Gastrocnemius medialis (tissue), 4 donors: ENCODE measurements at places on chromosomes 13 and 19. TPM values are rescaled to one million over a fixed set of nuclear protein-coding genes. Genes with fewer than 3 reads are reported as not detected.

Gene DHPS
- total RNA-seq: 125 TPM

- peaks cover 38% of the 10 kb centered on the region for H3K4me1 ChIP-seq
- DNase-seq: peak; percentile 13
- no peak overlapping the region for H3K4me3 ChIP-seq
- no peaks in the 10 kb centered on the region for H3K36me3 ChIP-seq
Measured at GRCh38 chr19:576768-577438, 4.5 kb downstream of the BSG start.

Gene ELL
- 27.0 TPM for total RNA-seq

Gene TEX29
- not detected for total RNA-seq

GRCh38 chr13:71661921-71662320, 205.1 kb downstream of the DACH1 start:
- no peak overlapping the region for H3K27ac ChIP-seq
- no peaks in the 10 kb centered on the region for H3K4me1 ChIP-seq
- DNase-seq: no peak
- no peaks in the 10 kb centered on the region for H3K36me3 ChIP-seq

Gene CEACAM16
- total RNA-seq: not detected

DNA sequence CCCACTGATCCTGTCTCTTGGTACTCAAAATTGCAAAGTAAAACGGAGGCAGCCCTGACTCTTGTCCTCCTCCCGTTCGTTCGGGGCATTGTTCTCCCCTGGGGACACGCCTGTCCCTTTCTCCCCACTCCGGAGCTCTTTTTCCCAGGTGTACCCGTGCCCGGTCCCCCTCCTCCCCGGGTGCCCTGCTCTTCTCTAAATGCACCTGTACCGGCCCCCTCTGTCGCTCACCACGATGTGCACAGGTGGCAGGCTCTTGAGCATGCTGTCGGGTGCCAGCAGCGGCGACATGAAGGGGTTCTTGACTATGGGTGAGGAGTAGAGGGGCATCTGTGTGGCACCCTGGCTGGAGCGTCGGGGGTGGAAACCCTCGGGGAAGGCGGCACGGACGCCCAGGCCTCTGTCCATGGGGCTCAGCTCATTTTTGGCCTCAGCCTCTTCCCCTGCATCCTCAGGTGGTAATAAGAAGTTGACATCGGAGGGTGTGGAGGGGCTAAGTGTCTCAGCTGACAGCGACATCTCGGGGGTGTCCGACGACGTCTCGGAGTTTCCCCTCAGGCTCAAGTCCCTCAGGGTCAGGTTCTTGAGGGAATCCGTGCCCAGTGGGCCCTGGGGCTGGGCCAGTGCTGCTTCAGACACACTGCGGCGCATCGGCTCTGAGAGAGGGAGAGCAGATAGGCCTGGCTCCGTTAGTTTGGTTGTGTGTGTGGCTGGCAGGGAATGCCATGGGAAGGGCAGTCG, 12.4 kb upstream of the CNFN start:
- peaks cover 16% of the 10 kb centered on the region for H3K4me1 ChIP-seq
- no peak for DNase-seq
- H3K27me3 ChIP-seq: no peaks in the 10 kb centered on the region
- H3K27ac ChIP-seq: peak overlapping the region; percentile 57
- peak overlapping the region; percentile 68 for H3K4me3 ChIP-seq
- H3K36me3 ChIP-seq: no peaks in the 10 kb centered on the region

Gene ZNF266
- total RNA-seq: 3.7 TPM

Gene NKG7
- 0.73 TPM for total RNA-seq

DNA sequence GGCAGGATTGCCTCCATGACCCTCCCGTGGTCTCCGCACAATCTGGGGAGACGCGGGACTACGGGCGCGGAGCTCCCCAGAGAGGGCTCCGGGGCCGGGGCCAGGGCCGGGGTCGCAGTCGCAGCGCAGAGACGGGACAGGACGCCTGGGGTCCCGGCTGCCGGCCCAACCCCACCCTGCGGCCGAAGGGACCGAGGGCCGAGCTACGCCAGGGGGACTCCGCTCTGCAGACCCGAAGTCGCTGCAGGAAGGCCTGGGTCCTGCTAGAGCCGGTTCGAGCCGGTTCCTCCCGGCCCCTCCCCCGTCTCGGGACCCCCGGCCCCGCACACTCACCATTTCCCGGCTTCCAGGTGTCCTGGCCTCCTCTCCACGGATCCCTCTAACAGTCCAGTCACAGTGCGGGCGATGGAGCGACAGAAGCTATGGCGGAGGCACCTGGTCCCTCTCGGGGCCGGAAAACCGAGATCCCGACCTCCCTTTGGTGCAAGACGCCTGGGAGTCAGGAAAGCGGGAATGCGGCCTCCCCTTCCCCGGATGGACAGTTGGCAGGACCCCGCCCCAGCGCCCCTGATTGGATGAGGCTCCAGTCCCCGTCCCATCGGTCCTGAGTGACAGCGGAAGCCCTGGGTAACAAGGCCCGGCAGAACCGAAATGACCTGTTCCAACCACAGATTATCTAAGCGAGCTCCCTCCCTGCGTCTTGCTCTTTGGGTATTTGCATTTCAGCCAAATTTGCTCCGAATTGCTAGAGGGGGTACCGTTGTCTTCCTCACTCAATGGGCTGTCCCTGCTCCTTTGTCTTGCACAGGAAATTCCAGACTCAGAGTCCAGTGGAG, at the start of gene ZNF625:
Gene ZNF625, minus strand, starts transcription at position 512 of the 836 bp plus-strand sequence. Its CDS starts 176 bp downstream, at position 336.
- H3K27ac ChIP-seq: peak within 1 kb of the TSS; percentile 71
- peak within 1 kb of the TSS; percentile 67 for H3K4me3 ChIP-seq
- H3K27me3 ChIP-seq: peaks cover 30% of the 10 kb centered on the region
- DNase-seq: peak; percentile 57
- no peaks in the 10 kb centered on the region for H3K36me3 ChIP-seq

DNA sequence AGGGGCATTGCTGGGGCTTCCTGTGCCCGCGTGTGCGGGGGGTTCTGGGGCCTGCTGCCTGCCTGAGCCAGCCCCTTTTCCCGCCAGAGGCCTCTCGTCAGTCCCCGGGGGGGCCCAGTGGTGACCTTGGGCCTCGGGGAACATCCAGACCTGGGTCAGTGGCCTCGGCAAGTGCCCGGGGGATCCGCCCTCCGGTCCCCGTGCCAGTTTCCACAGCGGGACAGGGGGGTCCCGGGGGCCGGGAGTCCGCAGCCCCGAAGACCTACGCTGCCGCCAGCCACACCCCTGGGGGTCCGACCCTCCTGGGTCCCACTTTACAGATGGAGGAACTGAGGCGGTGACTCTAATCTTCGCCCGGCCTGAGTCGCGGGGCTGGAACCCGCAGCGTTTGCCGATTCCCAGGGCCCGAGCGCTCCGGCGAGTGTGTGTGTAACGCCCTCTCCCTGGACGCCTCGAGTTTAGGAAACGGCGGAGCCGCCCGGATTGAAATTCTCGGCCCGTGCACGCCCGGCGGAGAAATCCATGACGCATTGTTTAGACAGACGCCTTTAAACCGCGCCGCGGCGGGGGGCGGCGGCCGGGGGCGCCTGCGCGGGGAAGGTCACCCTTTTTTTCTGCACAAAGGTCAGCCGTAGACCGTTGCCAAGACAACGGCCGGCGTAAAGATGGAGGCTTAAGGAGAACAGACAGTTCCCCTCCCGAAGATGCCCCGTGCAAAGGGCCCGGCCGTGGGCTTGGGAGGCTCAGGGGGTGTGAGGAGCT, 39.3 kb downstream of the EFNA2 start:
- peaks cover 24% of the 10 kb centered on the region for H3K27me3 ChIP-seq
- H3K4me1 ChIP-seq: peaks cover 7% of the 10 kb centered on the region
- H3K27ac ChIP-seq: no peak overlapping the region
- H3K4me3 ChIP-seq: peak overlapping the region; percentile 38
- H3K36me3 ChIP-seq: no peaks in the 10 kb centered on the region

Gene GIPR
- not detected for total RNA-seq

Gene ZNF345
- 3.9 TPM for total RNA-seq

- no peak overlapping the region for H3K4me3 ChIP-seq
- H3K27ac ChIP-seq: no peak overlapping the region
- H3K27me3 ChIP-seq: peaks cover 38% of the 10 kb centered on the region
Measured at GRCh38 chr19:1665565-1666047, 13.2 kb upstream of the TCF3 start.
